Activated T-cell treated with anti-CD3 and anti-CD28 coated beads for 24 hours (primary cell): ENCODE measurements at places on chromosomes 11 and 22.
A peak's percentile ranks its signal among the peaks of the same experiment; 100 is the strongest.

DNA sequence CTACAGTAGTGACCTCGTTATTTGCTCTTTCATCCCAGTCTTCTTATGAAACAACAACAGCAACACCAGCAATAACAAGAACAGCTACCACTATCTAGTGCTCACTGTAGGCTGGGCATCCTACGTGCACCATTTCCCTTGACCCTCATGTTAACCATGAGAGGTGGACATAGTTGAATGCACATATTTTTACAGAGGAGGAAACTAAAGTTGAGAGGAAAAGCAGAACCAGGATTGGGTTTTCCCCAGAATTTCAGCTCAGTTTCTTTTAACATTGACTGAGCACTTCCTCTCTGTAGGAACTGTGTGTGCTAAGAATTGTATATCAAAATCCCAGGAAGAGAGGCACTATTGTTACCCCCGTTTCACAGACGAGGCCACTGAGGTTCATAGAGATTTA is 39.4 kb upstream of the TSPAN18 start:
- DNase-seq: no peak

- no peak for DNase-seq
Measured at GRCh38 chr11:60252213-60253108, 9.5 kb upstream of the MS4A4E start.

- DNase-seq: no peak
Measured at GRCh38 chr11:121714351-121714750, 261.6 kb upstream of the SORL1-AS1 start.

- DNase-seq: no peak
Measured at GRCh38 chr11:76206327-76207081, at the start of gene WNT11. Gene WNT11, minus strand, starts transcription at chr11:76206502. Its CDS starts 95 bp downstream, at chr11:76206407.

- DNase-seq: no peak
Measured at GRCh38 chr22:39206491-39206890, 38.3 kb downstream of the PDGFB start.

- DNase-seq: no peak
Measured at GRCh38 chr11:33976495-33977199, 74.9 kb upstream of the CAPRIN1 start.

GRCh38 chr11:118791961-118792569 is 1.1 kb upstream of the DDX6 start:
- DNase-seq: peak; percentile 17

- DNase-seq: no peak
Measured at GRCh38 chr22:29345932-29346331, 30.4 kb upstream of the RASL10A start.

- no peak for DNase-seq
Measured at GRCh38 chr22:36352803-36353507, 34.8 kb downstream of the MYH9 start.
